ENCODE measurements at places on chromosomes 1 and 21.
A peak's percentile ranks its signal among the peaks of the same experiment; 100 is the strongest.

DNA sequence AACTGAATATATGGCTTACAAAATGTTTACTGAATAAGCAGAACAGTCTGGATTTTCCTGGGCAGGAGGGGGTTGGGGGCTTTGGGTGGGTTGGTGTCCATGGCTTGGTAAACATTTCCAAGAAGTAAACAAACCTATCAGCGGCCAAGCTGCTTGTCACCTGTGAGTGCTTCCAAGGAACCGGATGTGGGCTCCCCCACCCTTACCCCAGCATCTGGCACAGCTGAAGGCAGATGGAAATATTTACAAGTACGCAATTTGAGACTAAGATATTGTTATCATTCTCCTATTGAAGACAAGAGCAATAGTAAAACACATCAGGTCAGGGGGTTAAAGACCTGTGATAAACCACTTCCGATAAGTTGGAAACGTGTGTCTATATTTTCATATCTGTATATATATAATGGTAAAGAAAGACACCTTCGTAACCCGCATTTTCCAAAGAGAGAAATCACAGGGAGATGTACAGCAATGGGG lies at the start of gene CLCA1:
Gene CLCA1 (plus strand): TSS at position 427 of the 477 bp plus-strand sequence. CDS start 45 bp downstream, at position 472.
- no peak for DNase-seq

DNA sequence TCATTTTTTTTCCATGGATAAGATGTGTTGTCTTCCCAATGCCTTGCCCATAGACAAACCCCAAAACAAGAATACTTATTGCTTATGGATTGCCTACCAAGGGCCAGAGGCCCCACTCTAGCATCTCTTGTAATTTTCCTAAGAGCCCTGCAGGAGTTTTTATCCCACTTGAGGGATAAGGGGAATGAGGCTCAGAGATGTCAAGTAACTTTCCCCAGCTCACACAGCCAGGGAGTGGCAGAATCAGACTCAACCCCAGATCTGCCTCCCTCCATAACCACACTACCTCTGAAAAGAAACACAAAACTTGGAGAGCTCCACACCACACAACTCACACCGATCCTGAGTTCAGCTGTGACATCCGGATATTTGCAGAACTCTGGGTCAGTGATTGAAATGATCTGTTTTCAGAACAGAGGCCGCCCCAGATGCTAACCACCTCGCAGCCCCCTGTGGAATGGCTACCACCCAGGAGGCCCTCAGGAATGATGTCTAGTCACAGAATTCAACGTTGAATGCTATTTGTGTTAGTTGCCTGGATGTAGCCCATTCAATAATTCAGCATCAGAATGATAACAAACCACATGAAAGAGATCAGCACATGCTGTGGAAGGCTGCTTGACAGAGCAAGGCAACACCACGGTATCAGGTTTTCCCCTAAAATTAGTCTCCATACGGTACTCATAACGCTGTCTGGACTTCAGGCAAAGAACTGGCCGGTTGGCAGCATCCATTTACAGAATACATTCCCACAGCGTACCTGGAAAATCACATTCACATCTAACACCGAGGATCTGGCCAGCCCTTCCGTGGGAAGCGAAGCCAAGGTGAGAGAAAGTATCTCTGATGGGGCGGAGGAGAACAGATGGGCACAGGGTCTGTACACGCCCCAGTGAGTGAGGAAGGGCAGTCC lies 231.9 kb downstream of the TOMM20 start:
- no peak for DNase-seq

DNA sequence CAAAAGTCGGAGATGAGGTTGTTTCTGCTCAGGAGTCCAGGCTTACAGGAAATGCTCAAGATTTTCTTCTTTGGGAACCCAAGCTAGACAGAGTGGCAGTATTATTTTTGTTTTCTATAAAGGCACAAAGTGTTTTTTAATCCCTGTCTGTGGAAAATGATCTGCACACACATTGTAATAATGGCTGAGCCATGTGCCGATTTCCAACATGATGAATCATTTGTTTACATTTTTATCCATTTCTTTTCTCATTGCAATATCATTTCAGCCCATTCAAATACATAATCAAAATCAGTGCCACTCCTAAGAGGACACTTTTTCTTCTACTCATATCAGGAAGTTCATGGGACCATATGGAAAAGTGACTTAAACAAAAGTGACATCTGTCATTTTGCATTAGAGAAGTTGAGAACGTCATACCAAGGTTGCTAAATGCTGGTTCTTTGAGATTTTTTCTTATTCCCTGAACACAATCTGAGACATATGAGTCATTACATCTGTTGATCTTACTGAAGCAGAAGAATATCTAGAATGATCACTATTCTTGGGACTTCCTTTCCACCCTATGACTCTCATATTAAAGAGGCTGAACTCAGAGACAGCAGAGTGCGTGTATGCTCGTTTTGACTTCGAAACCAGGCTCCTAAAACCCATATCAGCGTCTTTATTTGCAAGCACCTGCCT lies 44.9 kb downstream of the ACTA1 start:
- DNase-seq: peak; percentile 73

- DNase-seq: no peak
Observed at GRCh38 chr1:80657707-80658106, 1143.0 kb upstream of the ADGRL2 start.

- DNase-seq: no peak
Observed at GRCh38 chr21:35520856-35521255, 471.8 kb upstream of the RUNX1 start.

GRCh38 chr21:21200103-21200938 lies 202.1 kb downstream of the NCAM2 start:
- peak; percentile 94 for DNase-seq

DNA sequence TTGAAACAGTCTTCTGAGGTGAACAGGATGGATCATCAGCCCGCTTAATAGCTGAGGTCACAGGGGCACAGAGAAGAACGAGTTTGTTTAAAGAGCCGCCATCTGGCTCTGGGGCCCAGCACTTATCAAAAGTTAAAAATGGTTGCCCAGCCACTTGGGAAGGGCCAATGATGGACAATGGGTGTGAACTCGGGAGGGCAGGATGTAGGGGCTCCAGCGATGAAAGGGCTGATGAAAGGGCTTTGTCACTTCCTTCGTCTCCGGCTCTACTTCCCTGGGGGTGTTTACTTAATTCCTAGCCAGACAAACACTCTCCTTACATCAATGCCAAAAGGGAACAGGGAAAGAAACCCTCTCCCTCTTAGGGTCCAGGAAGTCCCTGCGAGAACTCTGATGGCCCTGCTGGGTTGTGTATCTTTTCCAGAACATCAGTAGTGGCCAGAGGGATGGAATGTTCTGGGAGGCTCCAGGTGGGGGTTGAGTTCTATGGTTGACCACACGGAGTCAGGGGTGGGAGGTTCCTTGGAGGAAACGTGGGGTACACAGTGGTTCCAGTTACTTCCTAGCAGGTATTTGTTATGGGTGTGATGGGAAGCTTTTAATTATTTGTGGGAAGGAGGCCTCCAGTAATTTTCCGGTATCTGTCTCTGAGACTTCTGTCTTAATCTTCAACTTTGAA lies 9.0 kb upstream of the ABCG1 start:
- no peak for DNase-seq

DNA sequence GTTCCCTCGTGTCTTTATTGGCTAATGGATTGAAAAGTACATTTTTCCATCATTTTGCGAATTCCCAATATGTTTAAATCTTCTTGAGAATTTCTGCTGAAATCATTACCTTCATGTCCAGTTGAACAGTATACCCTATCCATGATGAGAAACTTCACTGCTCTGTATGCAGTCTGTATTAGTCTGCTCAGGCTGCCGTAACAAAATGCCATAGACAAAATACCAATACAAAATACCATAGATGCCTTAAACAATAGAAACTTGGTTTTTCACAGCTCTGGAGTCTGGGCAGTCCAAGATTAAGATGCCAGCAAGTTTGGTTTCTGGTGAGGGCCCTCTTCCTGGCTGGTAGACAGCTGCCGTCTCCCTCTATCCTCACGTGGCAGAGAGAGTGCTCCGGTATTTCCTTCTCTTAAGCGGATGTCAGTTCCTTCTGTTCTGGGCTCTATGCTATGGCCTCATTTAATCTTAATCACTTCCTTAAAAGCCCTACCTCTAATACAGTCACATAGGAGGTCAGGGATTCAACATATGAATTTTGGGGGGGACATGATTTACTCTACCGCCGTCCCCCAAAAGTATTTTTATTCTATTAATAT lies 27.0 kb downstream of the CXADR start:
- DNase-seq: no peak
